ENCODE measurements at places on chromosomes 1 and 21. TPM values are rescaled to one million over a fixed set of nuclear protein-coding genes. Genes with fewer than 3 reads are reported as not detected.

GRCh38 chr1:185532856-185533255, 201.3 kb upstream of the HMCN1 start:
- no peak overlapping the region for H3K27ac ChIP-seq
- no peaks in the 10 kb centered on the region for H3K36me3 ChIP-seq
- H3K4me3 ChIP-seq, result no peak overlapping the region

The BMP8B gene
- 0.28 TPM for total RNA-seq

- no peak within 1 kb of the TSS for H3K4me3 ChIP-seq
- no peak within 1 kb of the TSS for H3K27ac ChIP-seq
- no peaks in the 10 kb centered on the region for H3K4me1 ChIP-seq
- peak; percentile 55 for DNase-seq
- no peaks in the 10 kb centered on the region for H3K36me3 ChIP-seq
- no peaks in the 10 kb centered on the region for H3K27me3 ChIP-seq
These were observed at the start of gene CFAP45 for GRCh38 chr1:159900086-159900680. Gene CFAP45, minus strand, starts transcription at chr1:159900165. Its CDS starts 67 bp downstream, at chr1:159900098.

The KRTAP7-1 gene
- total RNA-seq, result not detected

DNA sequence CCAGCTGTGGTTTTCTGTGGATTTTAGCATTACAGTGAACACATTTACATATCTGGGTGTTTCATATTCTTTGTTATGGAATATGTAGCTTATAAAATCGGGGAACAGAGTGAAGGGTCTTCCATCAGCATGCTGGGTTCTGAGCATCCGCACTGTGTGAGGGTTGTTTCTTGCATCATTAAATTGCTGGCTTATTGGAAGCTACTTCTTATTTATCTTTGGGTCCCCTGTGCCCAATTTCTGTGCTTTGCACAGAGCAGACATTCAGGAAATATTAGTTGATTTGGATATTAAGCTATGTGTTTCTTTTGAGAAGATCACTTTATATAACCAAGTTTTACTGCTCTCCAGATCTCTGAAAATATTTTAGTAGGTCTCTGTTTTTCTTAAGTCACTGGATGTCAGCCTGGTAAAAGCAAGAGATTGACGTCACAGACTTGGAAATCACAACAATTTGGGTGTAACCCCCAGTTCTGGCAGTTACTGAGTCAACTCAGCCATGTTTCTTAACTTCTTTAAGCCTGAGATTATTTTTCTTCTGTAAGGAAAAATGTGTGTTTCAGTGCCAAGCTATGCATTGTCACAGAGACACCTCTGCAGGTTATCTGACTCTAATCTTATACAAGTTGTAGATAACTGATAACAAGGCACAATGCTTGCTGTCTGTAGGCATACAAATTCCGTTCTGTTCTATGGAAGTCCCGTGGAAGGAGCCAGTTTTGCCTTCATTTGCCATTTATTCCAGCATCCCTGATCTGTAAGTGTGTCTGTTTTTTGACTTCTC, 258.3 kb upstream of the KAZN start:
- H3K27me3 ChIP-seq, result peaks cover 12% of the 10 kb centered on the region
- DNase-seq, result no peak
- H3K27ac ChIP-seq, result no peak overlapping the region
- H3K4me3 ChIP-seq, result no peak overlapping the region
- no peaks in the 10 kb centered on the region for H3K4me1 ChIP-seq
- no peaks in the 10 kb centered on the region for H3K36me3 ChIP-seq

GRCh38 chr1:50917138-50918137, 42.6 kb downstream of the FAF1 start:
- H3K36me3 ChIP-seq, result peaks cover 8% of the 10 kb centered on the region
- H3K27ac ChIP-seq, result no peak overlapping the region
- no peaks in the 10 kb centered on the region for H3K27me3 ChIP-seq
- DNase-seq, result no peak

The HPCAL4 gene
- total RNA-seq, result 1.1 TPM

DNA sequence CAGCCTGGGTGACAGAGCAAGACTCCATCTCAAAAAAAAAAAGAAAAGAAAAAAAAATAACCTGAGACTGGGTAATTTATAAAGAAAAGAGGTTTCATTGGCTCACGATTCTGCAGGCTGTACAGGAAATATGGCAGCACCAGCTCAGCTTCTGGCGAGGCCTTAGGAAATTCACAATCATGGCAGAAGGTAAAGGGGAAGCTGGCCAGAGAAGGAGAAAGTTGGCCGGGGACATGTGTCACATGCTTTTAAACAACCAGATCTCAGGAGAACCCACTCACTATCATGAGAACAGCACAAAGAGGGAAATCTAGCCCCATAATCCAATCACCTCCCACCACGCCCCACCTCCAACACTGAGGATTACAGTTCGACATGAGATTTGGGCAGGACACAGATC, 125.3 kb downstream of the DISP1 start:
- no peaks in the 10 kb centered on the region for H3K4me1 ChIP-seq
- no peaks in the 10 kb centered on the region for H3K27me3 ChIP-seq
- no peak overlapping the region for H3K4me3 ChIP-seq
- H3K36me3 ChIP-seq, result peaks cover 2% of the 10 kb centered on the region
- no peak overlapping the region for H3K27ac ChIP-seq
- no peak for DNase-seq

- peaks cover 17% of the 10 kb centered on the region for H3K27me3 ChIP-seq
- no peaks in the 10 kb centered on the region for H3K4me1 ChIP-seq
- no peaks in the 10 kb centered on the region for H3K36me3 ChIP-seq
- no peak for DNase-seq
- H3K27ac ChIP-seq, result no peak overlapping the region
These were observed 24.7 kb downstream of the ACKR1 start for GRCh38 chr1:159229260-159229885.

GRCh38 chr1:91129458-91129857, 107.6 kb upstream of the ZNF644 start:
- no peak overlapping the region for H3K4me3 ChIP-seq
- H3K27ac ChIP-seq, result no peak overlapping the region
- H3K27me3 ChIP-seq, result peaks cover 8% of the 10 kb centered on the region
- peaks cover 8% of the 10 kb centered on the region for H3K4me1 ChIP-seq

The UBL4B gene
- total RNA-seq, result not detected

GRCh38 chr21:31752352-31752751, 20.4 kb upstream of the SCAF4 start:
- H3K36me3 ChIP-seq, result no peaks in the 10 kb centered on the region
- DNase-seq, result peak; percentile 12
- H3K27ac ChIP-seq, result no peak overlapping the region

The LEFTY1 gene
- total RNA-seq, result not detected

GRCh38 chr1:63746129-63746864, 27.5 kb upstream of the ROR1 start:
- H3K36me3 ChIP-seq, result no peaks in the 10 kb centered on the region
- peaks cover 16% of the 10 kb centered on the region for H3K27me3 ChIP-seq
- peaks cover 16% of the 10 kb centered on the region for H3K4me1 ChIP-seq
- H3K27ac ChIP-seq, result peak overlapping the region; percentile 56
- peak; percentile 83 for DNase-seq

GRCh38 chr1:163305441-163305840, 16.3 kb upstream of the NUF2 start:
- H3K4me3 ChIP-seq, result no peak overlapping the region
- H3K4me1 ChIP-seq, result no peaks in the 10 kb centered on the region
- no peak overlapping the region for H3K27ac ChIP-seq

DNA sequence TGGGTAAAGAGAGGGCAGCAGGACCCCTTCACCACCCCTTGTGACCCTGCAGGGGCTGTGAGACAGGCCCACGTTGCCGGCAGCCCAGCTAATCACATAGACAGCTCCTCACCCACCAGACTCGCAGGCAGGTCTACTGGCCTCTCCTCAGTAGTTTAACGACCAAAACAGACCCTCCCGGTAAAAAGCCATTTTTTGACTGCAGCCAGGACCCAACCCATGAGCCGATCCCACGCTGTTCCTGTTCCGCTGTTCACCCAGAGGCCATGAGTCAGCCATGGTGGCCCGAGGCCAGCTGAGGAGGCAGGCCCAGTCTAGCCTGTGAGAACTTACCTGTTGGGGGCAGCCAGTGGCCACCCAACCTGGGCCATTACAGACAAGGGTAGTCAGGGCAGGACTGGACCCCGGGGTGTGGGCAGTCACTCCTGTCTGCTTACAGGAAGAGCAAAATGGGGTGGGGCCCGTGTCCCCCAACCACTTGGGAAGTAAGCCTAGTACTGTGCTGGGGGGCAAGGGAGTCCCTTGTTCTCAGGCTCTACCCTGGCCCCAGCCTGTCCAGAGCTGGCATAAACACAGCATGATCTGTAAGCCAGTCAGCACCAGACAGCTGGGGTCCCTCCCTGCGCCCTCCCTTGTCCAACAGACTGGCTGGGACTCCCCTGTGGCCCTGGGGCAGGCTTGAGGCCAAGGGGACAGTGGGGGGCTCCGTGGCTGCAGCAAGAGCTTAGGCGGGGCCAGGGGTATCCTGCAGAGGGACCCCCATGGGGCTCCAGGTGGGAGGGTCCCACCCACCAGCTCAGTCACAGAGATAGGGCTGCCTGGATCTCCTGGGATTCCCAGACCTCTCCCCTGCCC, 61.9 kb downstream of the WNT9A start:
- H3K4me1 ChIP-seq, result peaks cover 32% of the 10 kb centered on the region
- H3K36me3 ChIP-seq, result no peaks in the 10 kb centered on the region
- DNase-seq, result peak; percentile 40
- peak overlapping the region; percentile 4 for H3K4me3 ChIP-seq
- peak overlapping the region; percentile 78 for H3K27ac ChIP-seq
- H3K27me3 ChIP-seq, result no peaks in the 10 kb centered on the region

The KRTAP10-8 gene
- total RNA-seq, result not detected

GRCh38 chr1:243595527-243596210, 254.4 kb downstream of the AKT3 start:
- DNase-seq, result peak; percentile 30
- peak overlapping the region; percentile 23 for H3K4me3 ChIP-seq
- H3K36me3 ChIP-seq, result peaks cover 21% of the 10 kb centered on the region
- H3K27me3 ChIP-seq, result no peaks in the 10 kb centered on the region

DNA sequence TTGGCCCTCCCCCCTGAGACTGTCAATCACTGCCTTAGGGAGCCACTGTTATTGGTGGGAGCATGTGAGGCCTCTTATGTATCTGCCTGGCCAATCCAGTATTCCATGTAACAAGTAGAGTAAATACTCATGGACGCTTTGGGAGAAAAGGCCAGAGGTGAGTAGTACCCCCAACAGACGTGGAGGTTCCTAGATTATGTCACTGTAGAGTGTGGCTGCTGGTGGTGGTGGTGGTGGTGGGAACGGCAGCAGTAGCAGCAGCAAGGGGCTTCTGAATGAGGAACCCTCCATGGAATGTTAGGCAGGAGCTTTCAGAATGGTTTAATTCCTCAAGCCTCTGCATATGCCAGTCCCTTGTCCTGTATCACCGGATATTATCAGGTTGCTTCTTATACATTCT, 118.5 kb downstream of the UCK2 start:
- no peaks in the 10 kb centered on the region for H3K36me3 ChIP-seq
- H3K27ac ChIP-seq, result no peak overlapping the region
- DNase-seq, result no peak
- no peak overlapping the region for H3K4me3 ChIP-seq
- H3K27me3 ChIP-seq, result peaks cover 15% of the 10 kb centered on the region
- H3K4me1 ChIP-seq, result no peaks in the 10 kb centered on the region

DNA sequence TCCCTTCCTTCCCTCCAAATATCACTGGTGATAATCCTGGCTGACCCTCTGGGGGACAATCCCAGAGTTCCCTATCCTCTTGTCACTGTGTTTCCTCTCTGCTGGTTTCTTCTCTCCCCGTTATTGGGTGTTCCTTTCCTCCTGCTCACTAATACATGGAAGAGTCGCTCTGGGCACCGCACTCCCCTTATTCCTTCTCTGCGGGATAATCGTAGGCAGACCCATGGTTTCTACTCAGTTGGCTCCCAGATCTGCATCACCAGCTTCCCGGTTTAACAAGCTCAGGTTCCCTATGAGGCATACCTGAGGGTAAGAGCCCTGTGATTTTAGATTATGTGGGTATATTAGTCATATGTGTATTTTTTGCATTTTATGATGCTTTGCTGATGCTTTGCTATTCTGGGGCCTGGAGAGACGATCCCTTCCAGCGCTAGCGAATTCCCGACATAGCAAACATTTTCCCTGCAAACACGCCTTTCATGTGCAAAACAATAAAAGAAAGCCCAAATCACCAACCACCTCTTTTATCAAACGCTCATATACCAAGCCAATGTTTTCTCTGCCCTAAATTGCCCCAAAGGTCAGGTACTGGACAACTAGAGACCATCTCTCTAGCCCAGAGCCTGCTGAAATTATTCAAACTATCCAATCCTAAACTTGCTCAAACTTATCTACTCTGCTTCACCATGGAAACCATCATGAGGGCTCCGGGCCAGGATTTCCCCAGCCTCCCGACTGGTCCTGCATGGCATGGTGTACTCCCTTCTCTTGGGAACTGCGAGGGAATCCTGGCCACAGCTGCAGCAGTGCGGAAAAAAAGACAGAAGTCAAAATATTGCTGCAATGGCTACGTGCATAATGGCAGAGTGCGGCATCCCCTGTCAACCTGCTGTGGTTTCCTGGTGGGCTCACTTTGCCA, 84.2 kb downstream of the PCP4 start:
- H3K36me3 ChIP-seq, result no peaks in the 10 kb centered on the region
- no peaks in the 10 kb centered on the region for H3K27me3 ChIP-seq
- H3K4me3 ChIP-seq, result no peak overlapping the region
- H3K4me1 ChIP-seq, result no peaks in the 10 kb centered on the region

DNA sequence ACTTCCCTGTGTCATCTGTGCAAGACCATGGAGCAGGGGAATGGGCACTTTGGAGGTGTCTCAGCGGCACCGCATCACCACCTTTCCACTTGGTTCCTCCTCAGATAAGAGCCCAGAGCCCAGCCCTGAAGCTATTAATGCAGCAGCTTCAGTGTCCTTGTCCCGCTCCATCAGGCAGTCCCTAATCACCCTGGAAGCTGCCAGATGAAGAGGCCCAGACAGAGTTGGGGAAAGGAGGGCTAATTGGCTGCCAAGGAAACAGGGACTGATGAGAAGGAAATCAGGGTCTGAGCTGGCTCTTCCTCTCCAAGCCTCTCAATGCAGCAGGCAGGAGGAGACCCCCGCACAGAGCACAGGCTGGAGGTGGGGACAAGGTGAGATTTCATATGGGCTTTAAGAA, 83.1 kb upstream of the KLHDC7A start:
- H3K36me3 ChIP-seq, result no peaks in the 10 kb centered on the region
- H3K27ac ChIP-seq, result no peak overlapping the region
- H3K4me3 ChIP-seq, result no peak overlapping the region
- no peak for DNase-seq
- H3K4me1 ChIP-seq, result no peaks in the 10 kb centered on the region

Data from activated CD4-positive, alpha-beta T cell treated with anti-CD3 and anti-CD28 coated beads for 36 hours (primary cell).